ENCODE measurements at places on chromosomes 3 and 15.

GRCh38 chr3:126340596-126340942 lies 16.6 kb downstream of the KLF15 start:
- DNase-seq = no peak

- DNase-seq = peak; percentile 50
Observed at GRCh38 chr3:70358978-70359580, 46.6 kb upstream of the MDFIC2 start.

- no peak for DNase-seq
Observed at GRCh38 chr3:149162007-149162406, 32.6 kb downstream of the HPS3 start.

DNA sequence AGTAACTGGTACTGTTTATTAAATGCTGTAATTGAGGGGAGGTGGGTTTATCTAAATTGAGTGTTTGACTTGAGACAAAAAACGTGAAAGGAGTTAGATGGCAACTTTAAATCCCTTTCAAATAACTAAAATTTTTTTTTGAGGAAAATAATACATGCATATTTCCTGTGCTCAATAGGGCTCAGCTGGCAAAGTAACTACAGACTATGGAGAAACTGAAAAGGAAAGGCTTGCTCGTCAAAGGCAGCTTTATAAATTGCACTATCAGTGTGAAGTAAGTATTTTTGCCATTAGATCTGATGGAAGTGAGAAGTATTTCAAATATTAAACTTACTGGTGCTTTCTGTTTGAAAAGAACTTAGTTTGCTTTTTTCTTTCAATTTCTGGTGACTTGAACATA lies 72.2 kb downstream of the DZIP3 start:
- DNase-seq = no peak

GRCh38 chr15:51270706-51271105 lies 67.7 kb downstream of the CYP19A1 start:
- DNase-seq = no peak

GRCh38 chr15:36632226-36632625 lies 52.8 kb downstream of the CDIN1 start:
- DNase-seq = no peak

- DNase-seq = no peak
Observed at GRCh38 chr3:153249906-153250305, 87.9 kb downstream of the RAP2B start.

DNA sequence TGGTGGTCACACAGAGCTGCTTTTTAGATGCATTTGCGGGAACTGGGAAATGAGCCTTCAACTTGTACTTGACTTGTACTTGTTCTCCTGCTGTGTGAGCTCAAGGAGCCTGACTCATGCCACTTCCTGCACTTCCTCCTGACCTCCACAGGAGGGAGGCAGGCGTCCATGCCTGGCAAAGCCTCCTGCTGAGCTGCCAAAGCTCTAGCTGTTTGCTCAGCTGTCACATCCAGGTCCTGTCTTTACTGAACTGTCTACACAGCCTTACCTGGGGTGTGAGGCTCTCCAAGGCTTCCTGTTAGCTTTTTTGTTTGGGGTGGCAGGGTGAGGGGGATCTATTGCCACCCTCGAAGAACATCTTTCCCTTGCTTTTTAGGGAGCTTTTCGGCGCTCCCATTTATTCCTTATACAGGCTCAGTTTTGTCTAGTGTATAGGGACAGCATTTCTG lies 6.4 kb downstream of the THPO start:
- peak; percentile 91 for DNase-seq

GRCh38 chr3:147189016-147189415 lies 217.3 kb downstream of the ZIC4 start:
- DNase-seq = no peak

GRCh38 chr3:72100080-72100511 lies 315.1 kb upstream of the PROK2 start:
- peak; percentile 60 for DNase-seq

GRCh38 chr3:129100274-129100673 lies 21.3 kb downstream of the RAB43 start:
- DNase-seq = no peak

All from GM23338 (cell line).